ENCODE measurements at places on chromosomes 7 and 10. TPM values are rescaled to one million over a fixed set of nuclear protein-coding genes. Genes with fewer than 3 reads are reported as not detected.

DNA sequence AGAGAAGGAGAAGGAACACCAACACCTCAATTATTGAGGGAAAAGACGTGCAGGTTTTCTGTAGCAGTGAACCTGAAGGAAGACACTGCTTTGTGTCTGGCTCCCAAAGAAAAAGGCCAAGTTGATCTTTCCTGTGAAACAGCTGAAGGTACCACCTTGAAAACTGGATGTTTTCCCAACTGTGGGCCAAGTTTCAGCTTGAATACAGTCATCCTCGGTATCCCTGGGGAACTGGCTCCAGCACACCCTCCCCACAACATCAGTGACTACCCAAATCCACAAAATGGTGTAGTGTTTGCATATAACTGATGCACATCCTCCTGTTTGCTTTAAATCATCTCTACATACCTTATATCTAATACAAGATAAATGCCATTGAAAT lies 297.0 kb upstream of the PITRM1 start:
- no peak for DNase-seq

DNA sequence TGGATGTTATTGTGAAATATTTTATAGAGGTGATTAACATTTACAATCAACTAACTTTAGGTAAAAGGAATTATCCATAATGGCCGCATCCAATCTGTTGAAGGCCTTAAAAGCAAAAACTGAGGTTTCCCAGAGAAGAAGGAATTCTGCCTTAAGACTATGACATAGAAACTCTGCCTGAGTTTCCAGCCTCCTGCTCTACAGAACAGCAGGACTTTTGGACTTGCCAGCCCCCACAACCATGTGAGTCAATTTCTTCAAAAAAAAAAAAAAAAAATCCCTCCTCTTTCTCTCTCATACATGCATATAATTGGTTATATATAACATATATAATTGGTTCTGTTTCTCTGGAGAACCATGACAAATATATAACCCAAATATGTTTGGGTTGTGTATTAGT lies 15.4 kb downstream of the SLC25A28 start:
- DNase-seq: no peak

HABP2 gene
- polyA plus RNA-seq: not detected

DUSP5 gene
- polyA plus RNA-seq: 3.5 TPM
